Femur (tissue), 1 donor: ENCODE measurements at places on chromosomes 2 and 18.

GRCh38 chr2:36427790-36428243 is 72.2 kb downstream of the CRIM1 start:
- DNase-seq = no peak

GRCh38 chr2:241356871-241357260 is 781 bp downstream of the FARP2 start:
- no peak for DNase-seq

GRCh38 chr2:104787298-104788065 is 66.4 kb upstream of the POU3F3 start:
- no peak for DNase-seq

GRCh38 chr18:495017-495416 is 5.5 kb downstream of the COLEC12 start:
- DNase-seq = no peak

GRCh38 chr2:213104903-213105202 is 46.6 kb downstream of the IKZF2 start:
- DNase-seq = no peak

- no peak for DNase-seq
These were observed 138.8 kb downstream of the MYO5B start for GRCh38 chr18:50056185-50056584.

GRCh38 chr2:228038967-228039366 is 142.5 kb downstream of the SPHKAP start:
- no peak for DNase-seq

- no peak for DNase-seq
These were observed 94.3 kb downstream of the MBD2 start for GRCh38 chr18:54130177-54130576.

GRCh38 chr18:9172506-9173127 is 36.0 kb downstream of the ANKRD12 start:
- DNase-seq = no peak

DNA sequence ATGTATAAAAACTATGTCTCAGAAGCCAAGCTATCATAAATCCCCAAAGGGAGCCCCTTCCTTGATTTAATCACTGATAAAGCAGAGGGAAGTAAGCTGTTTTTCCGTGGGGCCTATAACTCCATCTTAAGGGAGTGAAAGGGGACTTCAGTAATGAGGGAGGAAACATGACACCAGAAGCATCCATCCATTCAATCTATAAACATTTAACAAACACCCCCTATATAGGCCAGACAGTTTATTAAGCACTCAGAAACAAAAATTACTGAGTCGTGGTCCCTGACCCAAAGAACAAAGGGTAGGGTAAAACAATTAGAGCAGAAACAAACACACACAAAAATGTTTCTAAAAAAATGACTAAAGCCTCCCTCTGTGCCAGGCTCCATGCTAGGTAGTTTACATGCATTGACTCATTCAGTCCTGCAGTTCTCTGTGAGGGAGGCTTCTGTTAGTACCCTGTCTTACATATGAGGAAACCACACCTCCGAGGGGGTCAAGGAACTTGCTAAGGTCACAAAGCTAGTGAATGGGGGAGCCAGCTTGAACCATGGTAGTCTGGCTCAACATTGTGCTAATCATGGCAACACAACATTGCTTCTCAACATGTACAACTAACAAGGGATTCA is 472.1 kb downstream of the CDH2 start:
- DNase-seq = no peak

GRCh38 chr2:47225061-47225783 is 70.1 kb upstream of the STPG4 start:
- DNase-seq = peak; percentile 85

DNA sequence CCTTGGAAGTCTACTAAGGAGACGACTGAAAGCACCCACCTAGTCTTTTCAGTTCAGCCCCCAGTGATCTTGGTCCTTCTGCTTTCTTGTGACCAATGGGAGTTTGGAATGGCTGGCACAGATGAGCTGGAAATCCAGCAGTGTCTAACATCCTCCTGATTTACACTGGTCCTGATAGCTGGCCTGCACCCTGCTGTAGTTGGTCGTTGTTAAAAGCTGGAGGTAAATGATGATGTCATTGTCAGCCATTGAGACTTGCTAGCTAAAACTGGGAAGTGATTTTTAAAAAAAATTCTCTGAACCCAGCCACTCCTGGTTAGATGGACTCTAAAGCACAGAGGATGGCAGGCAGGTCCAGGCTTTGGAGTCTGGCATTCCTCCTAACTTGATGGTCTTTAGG is 19.3 kb downstream of the CCT7 start:
- no peak for DNase-seq

- DNase-seq = peak; percentile 18
These were observed 117.8 kb downstream of the CTIF start for GRCh38 chr18:48656582-48656981.

DNA sequence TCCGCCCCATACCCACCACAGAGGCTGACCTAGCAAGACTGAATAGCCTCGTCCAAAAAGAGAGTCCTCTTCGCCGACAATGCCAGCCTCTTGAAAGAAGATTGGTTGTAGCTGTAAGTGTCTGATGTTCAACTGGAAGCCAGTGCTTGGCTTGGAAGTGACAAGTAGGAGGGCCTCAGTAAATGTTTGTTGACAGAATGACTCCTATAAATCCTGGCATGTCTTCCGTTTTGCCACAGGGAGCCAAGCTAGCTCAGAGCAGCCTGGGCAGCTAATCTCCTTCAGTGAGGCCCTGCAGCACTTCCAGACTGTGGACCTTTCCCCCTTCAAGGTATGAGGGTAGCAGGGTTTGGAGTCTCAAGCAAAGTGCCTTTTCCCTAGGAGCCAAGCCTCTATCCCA is 14.9 kb downstream of the ELMOD3 start:
- no peak for DNase-seq

DNA sequence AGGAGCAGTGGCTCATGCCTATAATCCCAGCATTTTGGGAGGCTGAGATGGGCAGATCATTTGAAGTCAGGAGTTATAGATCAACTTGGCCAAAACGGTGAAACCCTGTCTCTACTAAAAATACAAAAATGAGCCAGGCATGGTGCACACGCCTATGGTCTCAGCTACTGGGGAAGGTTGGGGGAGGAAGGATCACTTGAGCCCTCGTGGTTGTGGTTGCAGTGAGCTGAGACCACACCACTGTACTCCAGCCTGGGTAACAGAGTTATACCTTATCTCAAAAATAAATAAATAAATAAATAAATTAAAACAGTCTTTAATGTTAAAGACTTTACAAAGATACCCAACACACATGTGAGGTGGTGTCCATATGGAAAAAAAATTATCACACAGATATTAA is 134.0 kb downstream of the C2orf74 start:
- DNase-seq = no peak

GRCh38 chr2:71100195-71100964 is 29.6 kb downstream of the MCEE start:
- peak; percentile 53 for DNase-seq

DNA sequence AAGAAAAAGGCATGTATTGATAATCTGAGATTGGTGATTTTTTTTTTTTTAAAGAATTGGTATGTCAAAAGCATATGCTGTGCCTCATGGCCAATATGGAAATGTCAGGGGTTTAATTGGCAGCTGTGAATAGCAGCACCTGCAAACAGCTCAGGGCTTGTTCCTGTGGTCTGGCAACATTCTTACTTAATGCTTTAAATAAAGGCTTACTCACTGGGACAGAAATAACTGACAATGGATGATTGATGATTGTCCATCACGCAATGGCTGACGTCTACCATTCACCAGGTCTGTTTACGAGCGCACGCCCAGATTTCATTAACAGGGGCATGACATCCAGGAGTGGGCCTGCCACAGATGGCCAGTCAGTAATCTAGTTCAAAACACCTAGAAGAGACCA is 66.7 kb downstream of the ETAA1 start:
- no peak for DNase-seq

GRCh38 chr18:46485675-46486194 is 171.3 kb downstream of the LOXHD1 start:
- no peak for DNase-seq

DNA sequence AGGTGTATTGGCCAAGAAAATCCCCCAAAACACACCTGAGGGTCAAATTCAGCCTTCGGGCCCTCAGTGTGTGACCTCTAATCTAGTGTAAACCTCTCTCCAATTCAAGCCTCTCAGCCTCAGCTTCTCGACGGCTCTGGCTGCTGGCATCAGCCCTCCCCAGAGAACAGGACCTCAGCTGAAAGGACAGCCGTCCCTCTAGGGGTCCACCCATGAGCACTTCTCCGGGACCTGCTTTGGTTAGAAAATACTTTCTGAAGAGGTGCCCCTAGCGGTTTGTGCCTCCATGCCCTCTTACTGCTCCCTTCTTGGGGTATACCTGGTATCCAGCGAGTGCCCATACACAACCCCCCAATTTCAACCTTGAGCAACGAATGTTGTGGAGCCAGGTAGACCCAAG is 48.8 kb downstream of the INHBB start:
- DNase-seq = peak; percentile 8

GRCh38 chr18:48236822-48237221 is 172.4 kb downstream of the ZBTB7C start:
- no peak for DNase-seq

GRCh38 chr2:20625491-20626391 is 25.2 kb downstream of the HS1BP3 start:
- DNase-seq = no peak

- no peak for DNase-seq
These were observed 166.2 kb downstream of the TDRD15 start for GRCh38 chr2:21289989-21290388.

- no peak for DNase-seq
These were observed 1.2 kb downstream of the KIAA1328 start for GRCh38 chr18:36830158-36830495.

GRCh38 chr18:33022370-33022769 is 249.5 kb upstream of the KLHL14 start:
- no peak for DNase-seq

GRCh38 chr2:181190711-181191110 is 210.3 kb downstream of the UBE2E3 start:
- no peak for DNase-seq
